Activated T-cell treated with anti-CD3 and anti-CD28 coated beads, Interleukin-2, amount 50 U/mL, for 48 hours (primary cell): ENCODE measurements at places on chromosomes 2 and 18.

- DNase-seq: no peak
Measured at GRCh38 chr2:223416815-223417610, 185.1 kb downstream of the SCG2 start.

GRCh38 chr2:238820916-238821315 lies 27.0 kb upstream of the TWIST2 start:
- DNase-seq: no peak

DNA sequence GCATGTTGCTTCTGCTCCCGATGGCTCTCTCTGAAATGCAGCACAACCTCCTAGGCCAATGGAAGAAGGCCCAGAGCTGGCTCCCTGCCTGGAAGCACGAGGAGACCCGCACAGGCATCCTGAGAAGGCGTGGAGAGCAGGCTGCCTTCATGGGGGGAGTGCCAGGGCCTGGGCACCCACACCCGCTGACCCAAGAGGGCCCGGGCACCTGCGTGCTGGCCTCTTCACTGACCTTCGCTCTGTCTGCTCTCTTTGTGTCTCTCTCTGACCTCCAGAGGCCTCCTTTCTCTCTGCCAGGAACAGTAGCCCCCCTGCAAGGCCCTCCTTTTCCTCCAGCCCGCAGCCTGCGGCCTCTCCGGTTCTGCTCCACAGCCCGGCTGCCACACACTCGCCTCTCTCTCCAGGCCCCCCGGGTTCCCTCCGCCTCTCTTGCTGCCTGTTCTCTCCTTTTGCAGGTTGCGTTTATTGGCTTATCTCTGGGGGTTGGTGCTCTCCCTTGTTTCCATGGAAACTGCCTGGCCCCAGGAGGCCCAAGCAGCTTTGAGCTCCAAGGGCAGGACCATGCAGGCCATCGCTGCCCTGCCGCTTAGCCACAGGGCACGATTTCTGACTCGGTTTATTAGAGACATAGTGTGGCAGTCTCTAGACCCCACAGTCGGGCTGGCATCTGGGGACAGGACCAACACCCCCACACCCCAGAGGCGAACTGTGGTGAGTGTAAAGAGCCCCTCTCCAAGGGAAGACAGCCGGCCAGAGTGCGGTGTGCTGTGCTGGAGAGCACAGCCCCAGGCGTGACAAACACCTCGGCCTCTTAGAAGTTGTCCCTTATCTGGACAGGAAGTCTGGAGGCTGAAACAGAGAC lies 1.7 kb downstream of the MZT2B start:
- DNase-seq: no peak

- DNase-seq: no peak
Measured at GRCh38 chr2:42376758-42377157, 15.7 kb upstream of the COX7A2L start.

DNA sequence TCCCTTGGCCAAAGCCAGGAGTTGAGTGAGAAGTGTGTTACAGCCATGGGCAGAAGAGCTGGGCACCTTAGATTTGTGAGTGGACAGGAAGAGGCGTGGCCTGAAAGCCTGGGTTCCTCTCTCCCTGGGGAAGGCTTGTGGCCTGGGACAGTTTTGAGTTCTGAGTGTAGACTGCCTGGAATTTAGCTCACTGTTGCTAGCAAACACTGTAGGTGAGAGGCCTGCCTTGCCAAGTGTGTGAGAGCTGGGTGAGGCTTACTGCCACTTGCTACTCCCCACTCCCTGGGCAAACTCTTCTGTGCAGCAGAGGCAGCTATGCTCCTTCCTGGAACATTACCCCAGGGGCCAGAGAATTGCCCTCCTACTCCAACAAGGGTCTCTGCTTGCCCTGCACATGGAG lies 150.0 kb upstream of the GALNT5 start:
- no peak for DNase-seq

DNA sequence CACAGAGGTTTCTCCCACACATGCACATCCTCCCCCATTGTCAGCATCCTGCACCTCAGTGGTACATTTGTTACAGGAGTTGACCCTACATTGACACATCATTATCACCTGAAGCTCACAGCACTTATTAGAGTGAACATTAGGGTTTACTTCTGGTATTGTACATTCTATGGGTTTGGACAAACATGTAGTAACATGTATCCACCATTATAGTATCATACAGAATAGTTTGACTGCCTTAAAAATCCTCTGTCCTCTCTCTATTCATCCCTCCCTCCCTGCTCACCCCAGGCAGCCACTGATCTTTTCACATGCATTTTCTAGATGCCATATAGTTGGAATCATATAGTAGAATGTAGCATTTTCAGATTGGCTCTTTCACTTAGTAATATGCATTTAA lies 53.5 kb downstream of the NXPH2 start:
- DNase-seq: no peak

DNA sequence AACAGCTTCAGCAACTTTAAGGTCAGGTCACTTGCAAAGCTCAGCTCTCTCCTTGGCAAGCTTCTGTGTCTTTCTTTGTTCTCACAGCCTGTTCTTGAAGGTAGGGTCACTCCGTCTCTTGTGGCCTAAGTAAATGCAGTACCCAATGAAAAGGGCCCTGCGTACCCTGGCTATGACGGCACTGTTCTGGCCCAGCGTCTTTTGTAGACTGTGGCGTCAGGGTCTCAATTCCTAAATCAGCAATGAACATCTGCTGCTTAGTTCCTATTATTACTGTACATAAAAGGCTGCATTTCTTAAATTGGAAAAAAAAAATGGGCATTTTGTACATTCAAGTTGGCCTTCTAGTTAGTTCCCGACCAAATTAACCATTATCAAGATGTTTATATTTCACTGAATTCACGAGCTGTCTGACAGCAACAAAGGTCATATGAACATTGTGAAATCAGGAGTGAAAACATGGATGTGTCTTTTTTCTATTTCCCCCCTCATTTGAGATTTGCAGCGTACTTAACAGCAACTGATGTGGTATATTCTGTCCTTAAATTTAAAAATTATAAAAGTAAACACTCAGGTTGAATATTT lies 17.0 kb upstream of the MTCL1 start:
- DNase-seq: no peak

- no peak for DNase-seq
Measured at GRCh38 chr2:113200236-113200635, 26.5 kb downstream of the PSD4 start.

DNA sequence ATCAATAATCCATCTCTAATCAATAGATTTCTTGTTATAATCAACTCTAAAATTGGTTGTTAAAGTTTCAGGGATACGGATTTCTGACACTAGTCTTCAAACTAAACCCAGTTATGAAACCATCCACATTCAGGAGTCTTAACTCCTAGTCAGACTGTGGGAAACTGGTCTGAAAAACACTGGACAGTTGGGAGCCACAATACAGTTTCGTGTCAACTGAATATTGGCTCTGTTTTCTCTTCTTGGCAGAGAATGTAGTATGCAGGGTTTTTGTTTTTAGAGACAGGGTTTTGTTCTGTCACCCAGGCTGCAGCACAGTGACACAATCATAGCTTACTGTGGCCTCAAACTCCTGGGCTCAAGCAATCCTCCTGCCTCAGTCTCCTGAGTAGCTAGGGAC lies 123.1 kb downstream of the RTTN start:
- DNase-seq: no peak

- DNase-seq: no peak
Measured at GRCh38 chr2:144681389-144681788, 161.5 kb upstream of the ZEB2 start.
